Stimulated activated CD8-positive, alpha-beta memory T cell treated with anti-CD3 and anti-CD28 coated beads, Interleukin-4, amount 100 ng/mL, for 1 hour (primary cell): ENCODE measurements at places on chromosomes 3 and 15.

DNA sequence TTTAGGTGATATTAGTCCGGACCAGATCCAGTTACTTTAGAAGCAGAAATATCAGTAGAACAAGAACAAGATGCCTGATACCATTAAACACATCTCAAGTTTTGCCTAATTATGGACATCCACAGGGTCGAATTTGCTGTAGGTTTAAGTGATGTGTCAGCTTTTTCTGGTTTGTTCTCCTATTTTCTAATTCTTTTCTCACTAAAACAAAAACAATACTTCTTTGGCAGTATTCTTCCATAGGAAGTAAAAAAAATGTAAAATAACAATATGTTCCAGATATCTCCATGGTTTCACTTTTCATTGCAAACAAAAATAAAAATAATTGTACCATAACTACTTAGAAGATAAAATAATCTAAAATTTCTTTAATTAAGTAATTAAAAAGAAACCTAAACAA, 265.7 kb downstream of the SHOX2 start:
- no peak for DNase-seq

GRCh38 chr15:41906608-41907007, 12.8 kb upstream of the SPTBN5 start:
- DNase-seq = no peak

DNA sequence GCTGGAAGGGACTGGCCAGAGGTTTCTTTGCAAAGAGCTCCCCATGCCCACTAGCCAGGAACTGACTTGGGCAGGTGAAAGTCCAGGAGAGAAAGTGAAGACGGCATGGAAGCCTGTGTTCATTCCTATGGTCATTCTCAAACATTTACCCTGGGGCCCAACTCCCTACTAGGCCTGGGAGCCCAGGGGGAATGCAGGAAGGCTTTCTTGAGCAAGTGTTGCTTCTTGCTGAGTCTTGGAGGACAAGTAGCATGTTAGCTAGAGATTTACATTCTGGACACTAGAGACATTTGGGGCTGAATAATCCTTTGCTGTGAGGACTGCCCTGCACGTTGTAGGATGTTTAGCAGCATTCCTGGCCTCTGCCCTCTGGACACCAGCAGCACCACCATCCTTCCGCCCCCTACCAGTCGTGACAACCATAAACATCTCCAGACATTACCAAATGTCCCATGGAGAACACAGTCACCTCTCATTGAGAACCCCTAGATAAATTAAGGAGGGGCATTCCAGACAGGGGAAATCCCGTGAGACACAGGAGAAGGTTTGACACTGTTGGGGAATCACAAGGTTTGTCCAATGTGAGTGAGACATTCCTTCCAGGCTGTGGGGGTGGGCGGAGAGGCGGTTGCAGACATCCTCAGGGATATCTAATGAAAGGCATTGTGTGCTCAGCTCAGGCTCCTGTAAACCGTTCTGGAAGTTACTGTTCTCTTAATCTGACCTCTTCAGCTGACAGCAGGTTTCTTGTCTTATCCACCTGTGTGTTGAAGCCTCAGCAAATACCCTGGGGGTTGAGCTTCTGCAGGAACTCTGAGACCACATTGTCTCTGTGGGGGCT, 236.2 kb downstream of the TLE3 start:
- DNase-seq = no peak

- no peak for DNase-seq
Observed at GRCh38 chr3:60920519-60920918, 330.7 kb downstream of the FHIT start.

- DNase-seq = no peak
Observed at GRCh38 chr15:79602180-79602579, 170.0 kb downstream of the MINAR1 start.

DNA sequence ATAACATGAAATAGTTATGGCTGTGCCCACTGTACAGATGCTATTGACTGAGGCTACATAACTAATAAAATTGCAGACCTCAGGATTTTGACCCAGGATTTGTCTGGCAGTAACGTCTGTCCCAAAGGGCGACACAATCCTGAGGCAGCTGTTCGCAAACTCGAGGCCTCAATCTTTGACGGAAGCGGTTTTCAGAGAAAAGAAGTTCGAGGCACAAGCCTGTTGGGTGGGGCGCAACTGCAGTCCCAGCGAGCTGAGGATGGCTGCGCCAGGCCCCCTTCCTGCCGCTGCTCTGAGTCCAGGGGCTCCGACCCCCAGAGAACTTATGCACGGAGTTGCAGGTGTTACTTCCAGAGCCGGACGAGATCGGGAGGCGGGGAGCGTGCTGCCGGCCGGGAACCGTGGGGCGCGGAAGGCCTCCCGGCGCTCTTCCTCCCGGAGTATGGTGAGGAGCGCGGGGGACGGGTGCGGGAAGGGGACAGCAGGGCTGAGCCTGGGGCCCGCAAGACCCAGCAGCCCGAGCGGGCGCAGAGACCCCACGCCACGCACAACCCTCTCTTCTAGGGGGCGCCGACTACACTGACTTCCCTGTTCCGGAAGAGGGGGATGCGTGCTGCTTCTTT, at the start of gene PARP15:
TSS of gene PARP15 (plus strand) at position 242 of the 623 bp plus-strand sequence. CDS start at position 260, 18 bp downstream.
- DNase-seq = no peak

- no peak for DNase-seq
Observed at GRCh38 chr3:133469140-133469731, 69.4 kb downstream of the BFSP2 start.

GRCh38 chr3:135650309-135650708, 315.2 kb upstream of the PPP2R3A start:
- no peak for DNase-seq

- DNase-seq = no peak
Observed at GRCh38 chr3:133563186-133563591, 10.3 kb upstream of the CDV3 start.

GRCh38 chr3:182910936-182911781, 69.2 kb downstream of the DCUN1D1 start:
- DNase-seq = no peak

- no peak for DNase-seq
Observed at GRCh38 chr3:352599-352998, 156.0 kb downstream of the CHL1 start.

DNA sequence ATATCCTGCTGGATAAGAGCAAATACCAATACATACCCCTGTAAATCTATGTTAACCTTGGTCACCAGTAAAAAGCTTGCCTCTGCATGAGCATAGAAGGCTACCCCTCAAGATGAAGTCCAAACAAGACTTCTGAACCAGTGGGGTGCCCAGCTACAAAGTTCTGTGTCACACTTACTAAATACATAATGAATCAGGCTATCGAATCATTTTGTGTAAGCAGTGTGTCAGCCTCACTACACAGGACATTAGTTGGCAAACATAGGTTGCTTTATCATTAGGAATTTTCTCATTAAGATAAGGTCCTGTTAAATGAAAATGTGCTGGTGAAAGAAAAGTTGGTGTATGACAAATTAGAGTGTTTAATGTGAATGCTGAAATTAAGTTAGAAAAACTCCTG, 452.0 kb downstream of the MFSD1 start:
- DNase-seq = no peak

DNA sequence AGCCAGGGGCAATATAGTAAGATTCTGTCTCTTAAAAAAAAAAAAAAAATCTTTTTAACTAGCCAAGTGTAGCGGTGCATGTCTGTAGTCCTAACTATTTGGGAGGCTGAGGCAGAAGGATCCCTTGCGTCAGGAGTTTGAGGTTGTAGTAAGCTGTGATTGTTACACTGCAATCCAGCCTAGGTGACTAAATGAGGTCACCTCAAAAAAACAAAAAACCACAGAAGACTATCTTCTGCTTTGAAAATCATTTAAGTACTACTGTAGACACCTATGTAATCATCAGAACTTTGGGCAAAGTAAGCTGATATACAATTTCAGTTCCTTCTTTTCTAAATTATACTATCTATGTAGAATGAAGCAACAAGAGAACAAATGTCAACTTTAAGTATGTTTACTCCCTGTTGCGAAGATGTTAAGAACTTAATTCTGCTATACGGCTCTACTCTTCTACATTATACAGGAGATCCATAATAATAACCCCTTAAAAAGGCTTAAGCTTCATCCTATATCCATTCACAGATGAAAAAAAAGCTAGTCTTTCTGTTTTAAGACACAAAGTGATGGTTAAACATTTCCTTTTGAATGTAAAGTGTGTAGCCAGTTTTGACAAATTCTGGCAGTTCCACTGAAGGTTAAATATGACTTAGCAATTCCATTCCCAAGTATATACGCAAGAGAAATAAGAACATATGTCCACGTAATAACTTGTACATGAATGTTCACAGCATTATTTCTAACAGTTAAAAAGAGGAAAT, 15.2 kb downstream of the DAZL start:
- DNase-seq = no peak

DNA sequence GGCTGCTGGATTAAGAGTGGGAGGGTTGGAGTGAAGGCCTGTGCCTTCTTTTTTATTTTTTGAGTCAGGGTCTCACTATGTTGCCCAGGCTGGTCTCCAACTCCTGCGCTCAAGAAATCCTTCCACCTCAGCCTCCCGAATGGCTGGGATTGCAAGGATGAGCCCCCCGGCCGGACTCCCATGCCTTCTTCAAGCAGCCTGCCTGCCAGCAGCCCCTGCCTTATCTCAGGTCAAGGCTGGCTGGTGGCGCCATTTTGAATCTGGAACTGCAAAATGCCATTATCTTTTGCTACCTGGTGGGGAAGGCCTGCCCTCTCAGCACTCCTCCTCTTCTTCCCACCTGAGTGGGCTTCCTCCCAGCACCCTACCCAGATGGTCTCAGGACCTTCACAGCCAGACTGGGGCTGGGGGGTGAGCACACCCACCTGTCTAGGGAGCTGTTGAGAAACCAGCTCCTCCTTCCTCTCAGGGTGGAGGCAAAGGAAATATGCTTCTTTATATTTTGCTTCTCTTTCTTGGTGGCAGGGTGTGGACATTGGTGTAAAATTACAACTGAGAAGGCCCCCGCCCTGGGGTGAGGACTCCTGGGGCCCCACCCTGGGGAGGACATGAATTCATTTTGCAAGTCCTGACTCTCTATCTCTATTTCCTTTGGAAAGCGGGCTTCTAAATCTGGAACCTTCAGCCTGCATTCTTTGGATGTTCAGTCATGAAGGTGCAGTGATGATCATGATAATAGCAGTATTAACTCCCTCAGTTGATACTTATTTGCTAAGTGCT, 7.7 kb upstream of the FLNB start:
- no peak for DNase-seq

- no peak for DNase-seq
Observed at GRCh38 chr15:75696311-75696720, 16.3 kb downstream of the CSPG4 start.

GRCh38 chr3:10192953-10193691, 28.4 kb downstream of the IRAK2 start:
- DNase-seq = no peak

- DNase-seq = peak; percentile 3
Observed at GRCh38 chr3:186566772-186567071, 417 bp downstream of the TBCCD1 start.

GRCh38 chr3:157027861-157028745, 131.8 kb downstream of the CCNL1 start:
- DNase-seq = no peak

DNA sequence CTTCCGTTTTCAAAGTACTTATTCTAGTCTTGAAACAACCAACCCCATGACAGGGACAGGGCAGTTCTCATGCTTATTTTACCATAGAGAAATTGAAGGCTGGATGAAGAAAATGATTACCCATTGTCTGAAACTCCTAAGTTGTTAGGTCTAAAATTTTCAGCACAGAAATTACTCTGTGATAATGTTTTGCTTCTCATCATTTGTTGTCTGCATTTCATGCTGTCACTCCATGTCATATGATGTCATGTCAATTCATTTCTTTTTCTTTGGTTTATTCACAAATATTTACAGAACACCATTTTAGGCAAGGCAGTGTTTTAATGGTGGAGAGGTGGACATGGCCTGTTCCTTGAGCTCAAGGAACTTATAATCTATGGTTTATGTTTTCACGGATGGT, 98.2 kb upstream of the RASGRP1 start:
- no peak for DNase-seq

DNA sequence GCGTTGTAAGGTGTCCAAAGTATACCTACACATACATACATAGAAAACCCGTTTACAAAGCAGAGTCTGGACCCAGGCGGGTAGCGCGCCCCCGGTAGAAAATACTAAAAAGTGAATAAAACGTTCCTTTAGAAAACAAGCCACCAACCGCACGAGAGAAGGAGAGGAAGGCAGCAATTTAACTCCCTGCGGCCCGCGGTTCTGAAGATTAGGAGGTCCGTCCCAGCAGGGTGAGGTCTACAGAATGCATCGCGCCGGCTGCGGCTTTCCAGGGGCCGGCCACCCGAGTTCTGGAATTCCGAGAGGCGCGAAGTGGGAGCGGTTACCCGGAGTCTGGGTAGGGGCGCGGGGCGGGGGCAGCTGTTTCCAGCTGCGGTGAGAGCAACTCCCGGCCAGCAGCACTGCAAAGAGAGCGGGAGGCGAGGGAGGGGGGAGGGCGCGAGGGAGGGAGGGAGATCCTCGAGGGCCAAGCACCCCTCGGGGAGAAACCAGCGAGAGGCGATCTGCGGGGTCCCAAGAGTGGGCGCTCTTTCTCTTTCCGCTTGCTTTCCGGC, 318.6 kb downstream of the FGF12 start:
- no peak for DNase-seq

GRCh38 chr3:152737021-152737908, 97.7 kb upstream of the P2RY1 start:
- no peak for DNase-seq

DNA sequence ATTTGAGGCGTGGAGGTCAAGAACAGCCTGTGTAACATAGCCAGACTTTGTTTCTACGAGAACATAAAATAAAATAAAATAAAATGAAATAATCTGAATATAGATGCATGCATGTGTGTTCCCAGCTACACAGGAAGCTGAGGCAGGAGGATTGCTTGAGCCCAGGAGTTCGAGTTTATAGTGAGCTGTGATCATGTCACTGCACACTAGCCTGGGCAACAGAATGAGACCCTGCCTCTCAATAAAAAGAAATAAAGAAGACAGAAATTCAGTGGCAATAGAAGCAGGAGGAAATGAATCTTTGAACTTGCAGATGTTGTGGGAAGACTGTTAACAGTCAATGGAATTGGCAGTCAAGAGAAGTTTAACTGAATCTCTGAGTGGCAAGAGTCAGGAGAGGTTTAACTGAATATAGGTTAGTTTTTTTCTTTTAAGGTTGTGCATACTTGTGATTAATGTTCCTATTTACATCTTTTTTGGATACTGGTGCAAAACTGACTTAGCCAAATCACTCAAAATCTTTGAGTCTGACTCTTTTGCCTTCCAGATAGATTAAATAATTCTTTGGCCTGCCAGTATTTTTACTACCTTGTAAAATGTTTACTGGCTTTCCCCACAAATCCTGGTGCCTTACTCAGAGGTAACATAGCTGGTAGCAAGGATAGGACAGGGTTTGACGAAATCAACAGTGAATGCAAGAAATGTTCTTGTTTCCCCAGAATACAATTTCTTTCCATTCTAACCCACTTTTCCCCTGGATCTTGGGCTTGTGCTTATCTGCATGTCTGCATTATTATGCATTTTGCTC, 361.4 kb downstream of the PDCD6IP start:
- no peak for DNase-seq
